Central memory CD8-positive, alpha-beta T cell (primary cell): ENCODE measurements at places on chromosomes 11 and 22.

- DNase-seq = no peak
These were observed 855.6 kb downstream of the KCNA4 start for GRCh38 chr11:29161191-29161590.

GRCh38 chr11:1229471-1230120 lies 6.7 kb downstream of the MUC5B start:
- DNase-seq = no peak

DNA sequence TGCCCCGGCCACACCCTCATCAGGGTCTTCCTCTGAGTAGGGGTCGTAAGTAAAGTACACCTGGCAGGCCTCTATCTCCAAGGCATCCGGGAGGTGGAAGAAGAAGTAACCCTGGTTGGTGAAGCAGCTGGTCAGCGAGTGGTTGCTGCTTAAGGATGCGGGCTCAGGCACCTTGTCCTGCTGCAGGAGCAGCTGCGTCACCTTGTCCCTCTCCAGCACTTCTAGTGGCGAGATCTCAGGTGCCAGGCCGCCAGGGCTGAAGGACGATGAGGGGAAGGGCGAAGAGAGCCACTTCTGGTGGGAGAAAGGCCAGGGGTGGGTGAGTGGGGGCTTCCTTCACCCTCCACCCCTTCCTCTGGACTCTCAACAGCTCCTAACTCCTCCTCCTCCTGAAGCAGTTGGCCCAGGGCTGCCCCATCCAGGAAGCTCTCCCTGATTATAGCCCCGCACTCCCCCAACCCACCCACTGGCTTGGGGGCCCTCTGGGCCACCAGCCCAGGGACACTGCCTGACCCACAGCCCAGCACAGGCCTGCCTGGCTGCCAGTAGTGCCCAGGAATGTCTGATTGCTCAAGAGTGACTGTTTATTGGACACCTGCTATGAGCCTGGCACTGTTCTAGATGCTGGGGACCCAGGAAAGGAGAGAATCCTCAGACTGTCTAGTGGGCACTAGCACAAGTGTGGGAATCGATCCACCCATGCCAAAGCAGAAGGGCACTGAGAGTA lies 19.2 kb upstream of the TMPRSS6 start:
- no peak for DNase-seq

DNA sequence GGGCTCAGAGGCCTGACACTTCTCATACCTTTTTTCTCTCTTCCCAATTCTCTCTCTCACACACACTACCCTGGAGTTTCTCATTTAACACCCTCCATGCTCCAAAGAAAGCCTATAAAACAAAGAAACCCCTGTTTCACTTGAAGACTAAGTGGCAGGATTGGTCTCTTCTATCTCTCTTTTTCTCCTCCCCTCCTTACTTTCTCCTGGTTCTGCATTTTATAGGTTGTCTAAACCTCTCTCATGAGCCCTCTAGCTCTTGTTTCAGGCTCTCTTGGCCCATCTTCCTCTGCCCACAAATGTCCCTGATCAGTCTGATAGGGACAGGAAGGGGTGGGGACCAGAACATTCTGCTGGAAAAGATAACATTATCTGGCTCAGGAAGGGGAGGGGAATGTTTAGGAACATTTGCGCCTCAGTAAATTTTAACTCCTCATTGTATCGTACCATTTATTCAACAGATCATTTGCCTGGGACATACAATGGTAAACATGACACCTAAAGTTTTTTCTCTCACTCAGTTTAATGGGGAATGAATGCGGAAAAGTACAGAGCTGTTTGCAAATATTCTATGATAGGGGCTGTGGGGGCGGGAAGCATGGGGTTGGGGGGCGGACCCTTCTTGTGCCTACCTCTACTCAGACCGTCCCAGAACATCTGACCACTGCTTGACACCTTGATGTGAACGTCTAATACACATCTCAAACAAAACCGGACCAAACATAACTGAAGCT lies 10.8 kb downstream of the CRYBA4 start:
- DNase-seq = no peak

DNA sequence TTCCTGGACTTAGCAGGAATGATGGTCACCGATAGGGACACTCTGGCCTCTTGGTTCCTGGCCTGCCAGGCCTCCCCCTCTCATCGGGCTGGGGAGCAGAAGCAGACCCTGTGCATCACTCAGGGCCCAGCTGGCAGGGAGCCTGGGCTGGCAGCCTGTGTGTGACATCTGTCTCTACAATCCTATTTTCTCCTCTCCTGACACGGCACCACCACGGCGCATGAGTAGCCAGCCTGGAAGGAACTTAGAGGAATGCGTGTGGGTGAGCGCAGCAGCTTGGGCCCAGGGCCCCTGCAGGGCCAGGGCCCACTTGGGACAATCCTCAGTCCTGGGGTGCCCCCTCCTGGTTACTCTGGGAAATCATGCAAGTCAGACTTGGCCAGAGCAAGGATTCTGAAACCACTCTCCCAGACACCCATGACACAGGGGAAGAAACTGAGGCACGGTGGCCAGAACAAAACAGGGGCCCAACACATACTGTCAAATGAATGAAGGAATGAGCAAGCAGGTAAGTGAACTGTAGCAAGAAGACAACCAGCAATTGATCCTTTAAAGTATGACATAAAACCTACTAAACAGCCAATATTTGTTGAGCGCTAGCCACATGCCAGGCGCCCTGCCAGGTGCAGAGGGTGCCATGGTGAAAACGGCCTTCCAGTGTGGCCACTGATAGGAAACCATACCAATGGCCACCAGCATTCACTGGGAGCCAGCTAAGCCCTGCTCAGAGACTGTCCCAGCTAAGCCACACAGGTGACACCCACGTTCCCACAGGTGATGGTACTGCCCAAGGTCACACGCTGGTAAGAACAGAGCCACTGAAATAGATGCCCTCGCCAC lies 13.3 kb downstream of the RSPH14 start:
- DNase-seq = peak; percentile 57
